NCI-H1694 (cell line): ENCODE measurements at places on chromosomes 16 and 17.

DNA sequence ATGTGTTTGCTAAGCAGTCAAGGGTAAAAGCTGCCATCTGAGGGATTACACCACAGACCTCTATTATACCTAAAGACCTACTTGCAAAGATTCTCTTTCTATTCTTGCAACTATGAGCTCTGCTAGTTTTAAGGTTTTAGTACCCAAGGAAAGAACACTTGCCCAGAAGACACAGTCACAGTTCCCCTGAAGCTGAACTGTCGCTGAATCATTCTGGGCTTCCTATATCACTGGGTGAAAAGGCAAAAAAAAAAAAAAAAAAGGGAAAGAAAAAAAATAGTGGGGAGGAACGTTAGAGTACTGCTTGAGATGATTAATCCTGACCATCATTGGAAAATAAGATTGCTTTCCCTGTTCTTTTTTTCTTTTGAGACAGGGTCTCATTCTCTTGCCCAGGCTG lies 37.9 kb downstream of the LYRM1 start:
- DNase-seq: no peak

GRCh38 chr16:11674001-11674817 lies 6.0 kb downstream of the SNN start:
- DNase-seq: no peak

- DNase-seq: peak; percentile 54
Measured at GRCh38 chr16:19696328-19696727, 21.7 kb downstream of the KNOP1 start.

DNA sequence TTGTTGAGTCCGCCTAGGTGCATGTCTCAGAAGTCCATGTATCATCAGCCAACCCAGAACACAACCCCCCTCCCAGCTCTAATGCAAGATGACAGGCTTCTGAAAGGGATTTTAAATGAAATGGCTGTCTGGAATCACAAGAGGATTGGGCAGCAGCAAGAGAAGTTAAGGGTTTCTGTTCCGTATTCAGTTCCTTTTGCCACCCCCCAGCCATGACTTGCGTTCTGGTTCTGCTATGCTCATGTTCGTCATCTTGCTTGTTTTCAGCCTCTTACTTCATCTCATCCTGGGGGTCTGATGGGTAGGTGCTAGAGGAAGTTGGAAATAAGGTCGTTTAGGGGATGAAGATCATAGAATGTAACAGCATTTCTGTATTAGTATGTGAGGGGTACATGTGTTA lies 12.0 kb downstream of the MINK1 start:
- no peak for DNase-seq

DNA sequence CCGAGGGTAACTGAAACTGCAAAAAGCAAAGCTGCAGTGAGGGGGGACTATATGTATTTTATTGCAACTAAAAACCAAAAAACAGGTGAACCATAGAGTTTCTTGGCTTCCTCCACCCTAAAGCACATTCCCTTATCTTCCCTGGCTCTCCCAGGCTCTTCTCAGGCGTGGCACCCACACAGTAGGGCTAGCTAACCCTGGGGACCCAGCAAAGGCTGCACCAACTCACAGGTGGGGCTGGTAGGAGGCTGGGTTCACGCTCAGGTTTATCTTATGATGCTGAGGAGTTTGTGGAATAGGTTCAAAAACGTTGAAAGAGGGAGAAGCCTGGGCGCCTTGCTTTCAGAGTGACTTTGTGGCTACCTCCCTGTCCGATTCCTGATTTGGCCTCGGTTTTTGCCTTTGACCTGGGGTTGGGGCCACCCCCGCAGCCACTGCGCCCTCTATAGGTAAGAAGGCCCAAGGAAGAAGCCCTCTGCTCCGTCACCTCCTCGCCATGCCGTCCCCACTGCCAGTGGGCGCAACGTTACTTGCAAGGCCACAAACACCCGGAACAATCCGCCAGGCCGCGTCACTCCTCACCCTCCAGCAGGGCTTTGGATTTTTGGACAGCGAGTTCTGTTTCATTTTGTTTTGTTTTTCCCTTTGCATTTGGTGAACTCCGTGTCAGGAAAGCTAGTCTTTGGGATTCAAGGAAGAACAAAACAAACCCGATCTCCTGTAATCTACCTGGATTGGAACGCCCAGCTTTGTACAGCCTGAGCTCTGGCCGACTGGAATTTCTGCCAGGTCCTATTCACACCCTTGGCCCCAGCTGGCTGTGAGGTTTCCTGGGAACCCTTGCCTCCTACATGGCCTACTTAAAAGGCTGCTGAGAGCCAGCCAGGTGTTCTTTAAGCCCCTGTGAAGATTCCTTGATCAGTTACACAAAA lies 60.8 kb downstream of the TBC1D16 start:
- DNase-seq: no peak

- DNase-seq: no peak
Measured at GRCh38 chr16:30149250-30149930, 26.4 kb upstream of the MAPK3 start.

DNA sequence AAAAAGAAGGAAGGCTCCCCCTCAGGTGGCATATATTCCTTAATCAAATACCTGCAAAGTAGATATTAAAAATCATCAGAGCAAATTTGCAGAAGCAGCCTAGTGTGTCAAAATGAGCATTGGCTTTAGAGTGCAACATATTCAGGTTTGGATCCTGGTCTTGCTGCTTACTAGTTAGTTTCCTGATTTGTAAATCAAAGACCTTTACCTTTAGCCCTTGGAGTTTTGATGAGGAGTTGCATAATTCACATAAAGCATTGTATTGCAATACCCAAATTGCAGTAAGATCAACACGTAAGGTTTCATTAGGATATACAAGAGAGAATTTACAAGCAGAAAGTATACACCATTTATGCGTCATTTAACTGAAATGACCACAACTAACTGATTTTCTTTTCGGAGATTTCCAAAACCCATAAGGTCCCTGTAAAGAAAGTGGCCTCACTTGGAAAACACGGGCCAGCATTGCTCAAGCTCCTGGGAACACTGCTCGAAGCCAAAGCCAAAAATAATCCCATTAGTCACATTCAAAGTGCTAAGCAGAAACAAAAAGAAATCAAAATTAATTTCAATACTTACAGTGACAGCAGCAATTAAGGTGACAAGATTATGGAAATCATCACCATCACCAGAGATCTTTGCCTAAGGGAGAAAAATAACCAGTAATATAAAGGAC lies 415.9 kb upstream of the ERCC4 start:
- DNase-seq: no peak
